ENCODE measurements at places on chromosomes 3 and 15.

GRCh38 chr3:123419850-123420297 lies 29.0 kb downstream of the ADCY5 start:
- DNase-seq = peak; percentile 94

GRCh38 chr3:123424999-123425712 lies 23.7 kb downstream of the ADCY5 start:
- no peak for DNase-seq

DNA sequence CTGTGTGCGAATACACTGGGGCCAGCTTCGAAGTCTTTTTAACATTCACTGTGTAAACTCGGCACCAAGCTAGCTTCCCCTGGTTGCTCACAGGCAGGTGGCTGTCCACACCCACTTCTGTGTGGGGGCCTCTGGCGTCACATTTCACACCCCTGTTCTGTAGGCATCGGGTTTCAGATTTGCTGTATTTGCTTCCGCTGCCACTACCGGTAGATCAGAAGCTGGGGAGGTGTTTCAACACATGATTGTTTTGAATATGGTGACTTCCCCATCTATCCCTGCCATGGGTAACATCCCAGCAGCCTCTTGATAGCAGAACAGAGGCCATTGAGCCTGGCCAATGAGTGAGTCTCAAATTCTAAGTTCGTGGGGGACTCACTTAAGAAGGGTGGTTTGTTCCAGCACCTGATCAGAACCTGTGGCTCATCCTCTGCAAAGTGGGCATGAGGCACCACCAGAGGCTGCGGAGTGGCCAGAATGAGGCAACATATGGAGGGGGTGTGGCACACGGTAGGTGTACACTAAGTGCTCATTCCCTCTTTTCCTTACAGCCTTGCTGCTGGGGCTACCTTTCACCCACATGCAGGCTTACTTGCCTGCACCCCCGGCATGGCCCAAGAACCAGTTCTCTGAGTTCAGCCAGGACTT lies 61.5 kb downstream of the IQSEC1 start:
- no peak for DNase-seq

GRCh38 chr15:74420193-74420905 lies 13.4 kb downstream of the SEMA7A start:
- no peak for DNase-seq

DNA sequence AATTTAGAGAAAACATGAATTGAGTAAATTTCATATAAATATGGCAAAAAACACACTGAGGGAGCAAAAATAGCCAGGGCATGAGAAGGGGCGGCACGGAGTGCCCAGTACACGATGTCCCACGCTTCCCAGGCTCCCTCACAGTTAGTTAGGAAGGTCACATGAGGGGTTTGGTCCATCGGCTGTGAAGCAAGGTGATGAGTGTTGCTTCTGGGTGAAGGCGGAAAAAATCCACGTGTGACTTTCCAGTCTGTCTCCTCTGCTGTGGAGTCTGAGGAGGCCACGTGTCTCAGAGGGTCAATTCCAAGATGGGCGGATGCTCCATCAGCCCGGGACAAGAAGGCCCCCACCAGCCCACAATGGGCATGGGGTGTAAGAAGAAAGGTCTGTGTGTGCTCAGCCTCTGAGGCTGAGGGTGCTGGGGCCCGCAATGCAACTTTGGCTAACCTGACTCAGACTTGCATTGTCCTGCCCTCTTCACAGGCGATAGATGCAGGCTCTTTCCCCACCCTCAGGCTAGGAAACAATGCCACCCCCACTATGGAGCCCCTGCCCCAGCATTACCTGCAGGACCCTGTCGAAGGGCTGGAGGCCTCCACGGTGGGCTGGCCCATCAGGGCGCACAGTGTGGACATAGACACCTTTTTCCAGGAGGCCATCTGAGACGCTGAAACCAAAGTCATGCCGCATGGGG lies 45.7 kb downstream of the GRIP2 start:
- DNase-seq = no peak

DNA sequence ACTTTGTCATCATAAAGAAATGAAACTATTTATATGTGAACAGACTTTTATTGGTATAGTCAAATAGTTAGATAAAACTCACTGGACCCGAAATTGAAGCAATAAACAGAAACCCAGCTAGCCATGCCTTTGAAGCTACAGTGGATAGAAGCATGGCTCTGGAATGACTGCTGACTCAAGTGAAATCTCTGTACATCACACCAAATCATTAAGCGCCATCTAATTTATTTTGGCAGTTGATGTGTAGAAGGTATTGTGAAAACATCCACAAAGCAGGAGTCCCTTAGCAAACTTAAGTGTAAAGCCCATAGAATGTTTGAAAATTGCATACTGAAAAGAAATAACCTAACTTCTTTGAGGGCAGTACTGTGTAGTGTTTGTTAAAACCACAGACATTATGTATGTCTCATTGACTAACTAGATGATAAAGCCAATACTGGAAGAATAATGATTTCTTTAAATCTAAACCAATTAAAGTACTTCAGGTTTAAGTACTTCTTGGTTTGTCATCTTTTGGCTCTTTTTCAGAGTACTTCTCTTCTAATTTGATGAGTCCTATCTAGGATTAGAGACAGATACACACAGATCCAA lies 42.8 kb upstream of the FBXL22 start:
- no peak for DNase-seq

DNA sequence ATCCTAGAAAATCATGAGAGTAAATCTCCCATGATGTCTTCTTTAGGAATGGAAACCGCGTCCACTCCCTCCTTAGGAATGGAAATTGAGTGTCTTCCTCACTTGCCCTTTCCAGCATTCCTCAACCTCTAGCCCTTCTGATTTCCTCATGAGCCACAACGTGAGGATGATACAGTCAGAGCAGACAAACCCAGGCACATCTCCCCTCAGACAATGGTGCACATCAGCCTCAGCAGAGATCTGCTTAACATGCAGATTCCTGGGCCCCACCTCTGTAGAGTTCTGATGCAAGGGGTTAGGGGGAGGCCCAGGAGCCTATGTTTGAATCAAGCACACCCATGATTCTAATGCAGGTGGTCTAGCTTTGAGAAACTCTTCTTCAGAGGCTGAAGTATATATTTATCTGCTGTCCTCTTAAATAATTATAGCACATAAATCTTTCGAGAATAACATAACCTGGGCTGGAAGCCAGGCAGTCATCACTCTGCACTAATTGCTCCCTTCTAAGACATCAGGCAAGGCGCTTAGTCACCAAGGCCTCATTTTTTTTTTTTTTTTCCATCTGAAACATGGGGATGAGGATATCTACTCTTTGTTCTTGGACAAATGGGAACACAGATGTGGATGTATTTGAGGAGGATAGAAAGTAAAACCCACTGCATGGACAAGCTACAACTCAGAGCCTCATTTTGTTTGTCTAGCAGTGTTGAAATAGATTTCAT lies 81.7 kb downstream of the PRICKLE2 start:
- no peak for DNase-seq

DNA sequence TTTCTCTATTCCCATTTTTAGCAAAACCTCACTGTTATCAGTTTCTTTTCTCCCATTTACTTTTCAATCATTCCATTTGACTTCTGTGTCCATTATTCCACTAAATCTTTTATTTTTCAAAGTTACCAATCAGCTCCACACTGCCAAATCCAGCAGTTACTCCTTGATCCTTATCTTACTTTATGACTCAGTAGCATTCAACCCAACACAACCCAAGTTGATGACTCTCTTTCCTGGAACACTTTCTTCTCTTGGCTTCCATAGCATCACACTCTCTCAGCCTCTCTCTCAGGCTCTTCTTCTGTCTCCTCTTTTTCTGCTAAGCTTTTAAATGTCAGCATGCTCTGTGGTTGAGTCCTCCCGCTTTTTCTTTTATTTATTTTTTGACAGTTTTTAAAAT lies 36.3 kb downstream of the RASGRP1 start:
- no peak for DNase-seq

DNA sequence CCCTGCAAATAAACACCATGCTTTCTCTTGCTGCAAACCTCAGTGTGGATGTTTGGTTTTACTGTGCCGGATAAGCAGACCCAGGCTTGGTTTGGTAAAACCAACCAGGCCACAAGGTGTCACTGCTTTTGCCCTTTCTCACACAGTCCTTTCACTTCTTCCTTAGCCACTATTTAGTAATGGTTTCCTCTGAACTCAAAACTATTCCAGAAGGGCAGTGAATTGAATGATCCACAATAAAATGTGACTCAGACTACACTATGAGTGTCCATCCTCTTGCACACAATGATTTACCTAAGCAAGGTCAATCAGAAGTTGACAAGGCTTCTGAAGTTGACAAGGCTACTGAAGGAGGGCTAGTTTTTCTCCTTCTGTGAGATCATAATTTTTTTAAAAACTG lies 552.4 kb upstream of the CCDC54 start:
- DNase-seq = no peak

- DNase-seq = no peak
Measured at GRCh38 chr15:38019066-38019465, 84.6 kb downstream of the TMCO5A start.

- DNase-seq = no peak
Measured at GRCh38 chr3:69871251-69871650, 128.3 kb upstream of the SAMMSON start.

- no peak for DNase-seq
Measured at GRCh38 chr3:19885468-19885867, 48.5 kb downstream of the EFHB start.

DNA sequence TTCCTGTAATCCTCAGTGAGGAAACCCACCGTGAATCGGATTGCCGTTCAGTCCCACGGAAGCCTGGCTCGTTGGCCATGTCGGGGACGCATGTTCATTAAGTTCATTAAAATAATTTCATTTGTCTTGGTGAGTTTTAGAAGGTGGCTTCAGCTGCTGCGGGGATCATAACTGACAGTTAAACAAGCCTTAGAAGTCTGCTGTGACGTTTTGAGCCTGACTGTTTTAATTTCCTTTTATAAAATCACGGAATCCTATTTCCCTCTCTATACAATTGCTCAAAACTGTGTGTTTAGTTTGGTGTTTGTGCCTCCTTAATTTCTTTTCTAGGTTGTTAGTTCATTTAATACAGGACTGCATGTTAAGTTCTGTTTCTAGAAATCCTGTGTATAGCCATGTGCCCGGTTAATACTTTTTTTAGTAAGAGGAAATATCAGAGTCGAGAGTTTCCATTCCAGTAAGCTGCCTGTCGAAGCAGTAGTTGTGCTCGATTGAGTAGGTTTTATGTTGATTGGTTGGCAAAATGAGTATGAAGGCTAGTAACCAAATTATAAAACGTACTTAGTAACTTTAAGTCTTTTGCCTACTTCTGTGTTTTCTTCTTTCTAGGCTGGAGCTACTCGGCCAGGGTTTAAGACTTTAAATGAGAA lies 705 bp downstream of the NIPA2 start:
- DNase-seq = no peak

DNA sequence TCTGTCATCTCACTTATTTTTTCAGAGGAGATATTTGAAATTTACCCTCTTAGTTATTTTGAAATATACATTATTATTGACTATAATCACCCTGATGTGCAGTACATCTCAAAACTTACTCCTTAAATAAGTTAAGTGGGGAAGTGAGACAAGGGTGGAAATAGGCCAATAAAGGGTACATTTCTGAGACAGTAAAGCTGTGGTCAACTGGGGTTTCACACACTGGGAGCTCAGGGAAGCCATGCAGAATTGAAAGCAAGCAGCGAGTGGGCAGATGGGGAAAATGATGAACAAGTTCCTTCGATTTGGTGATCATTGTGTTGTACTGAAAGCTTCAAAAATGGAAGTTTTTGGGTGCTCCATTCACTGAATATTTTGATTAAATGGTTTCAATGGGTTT lies 21.6 kb upstream of the MOBP start:
- no peak for DNase-seq

GRCh38 chr15:97126553-97127233 lies 796.2 kb downstream of the NR2F2 start:
- DNase-seq = no peak

- no peak for DNase-seq
Measured at GRCh38 chr3:128188326-128188725, 35.0 kb downstream of the EEFSEC start.

- no peak for DNase-seq
Measured at GRCh38 chr15:91853948-91854638, 585 bp downstream of the SLCO3A1 start.

- no peak for DNase-seq
Measured at GRCh38 chr3:22451501-22451900, 700.5 kb upstream of the ZNF385D start.

- no peak for DNase-seq
Measured at GRCh38 chr3:127624063-127624462, 4.9 kb upstream of the PODXL2 start.

GRCh38 chr15:95194746-95195145 lies 963.4 kb downstream of the MCTP2 start:
- no peak for DNase-seq

DNA sequence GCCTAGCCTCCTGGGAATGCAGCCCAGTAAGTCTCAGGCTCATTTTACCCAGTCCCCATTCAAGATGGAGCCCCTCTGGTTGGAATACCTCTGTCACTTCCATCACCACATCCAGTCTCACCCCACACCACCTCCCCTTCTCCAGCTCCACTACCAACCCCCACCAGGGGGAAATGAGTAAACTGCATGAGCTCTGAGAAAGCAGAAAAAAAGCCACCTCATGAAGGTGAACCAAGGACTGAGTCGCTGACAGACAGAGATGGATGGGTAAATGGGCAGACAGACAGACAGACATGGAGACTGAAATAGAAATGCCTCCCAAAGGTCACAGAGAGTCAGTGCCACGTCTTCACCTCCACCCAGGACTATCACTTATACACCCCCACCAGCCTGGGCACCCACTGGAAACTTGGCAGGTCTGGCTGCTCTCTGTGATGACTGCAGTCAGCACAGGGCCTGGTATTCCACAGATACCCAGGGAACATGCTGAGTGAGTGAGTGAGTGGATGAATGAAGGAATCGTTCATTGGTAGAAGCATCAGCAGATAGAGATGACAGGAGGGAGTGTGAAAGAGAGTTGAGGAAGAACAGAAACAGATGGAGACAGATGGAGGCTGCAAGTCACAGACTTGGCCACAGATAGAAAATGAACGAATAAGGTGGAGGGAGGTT lies 4.9 kb upstream of the LOXL1 start:
- DNase-seq = no peak

GRCh38 chr15:50123861-50124557 lies 5.0 kb upstream of the ATP8B4 start:
- DNase-seq = no peak

GRCh38 chr15:66884661-66885237 lies 180.7 kb upstream of the SMAD3 start:
- DNase-seq = no peak

- no peak for DNase-seq
Measured at GRCh38 chr3:33426068-33426467, 14.1 kb downstream of the UBP1 start.

GRCh38 chr3:62277450-62277849 lies 95.9 kb downstream of the FEZF2 start:
- no peak for DNase-seq

DNA sequence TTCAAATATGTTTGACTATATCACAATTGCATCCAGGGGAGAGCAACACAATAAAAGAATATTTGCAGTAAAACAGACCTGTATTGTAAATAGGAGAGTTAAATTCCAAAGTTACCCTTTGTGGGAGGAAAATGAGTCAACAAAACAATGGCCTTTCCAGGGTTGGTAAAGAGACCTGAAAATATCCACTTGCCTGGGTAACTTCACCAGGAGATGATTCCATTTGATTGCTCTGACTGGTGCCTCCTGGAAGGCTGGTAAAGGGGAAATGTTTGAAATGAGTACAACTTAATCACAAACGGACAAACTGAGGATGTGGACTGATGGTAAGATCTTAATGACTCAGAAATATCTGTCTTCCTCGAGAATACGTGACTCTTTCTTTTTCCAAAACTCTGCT lies 43.6 kb upstream of the SRGAP3 start:
- no peak for DNase-seq

- no peak for DNase-seq
Measured at GRCh38 chr3:165128544-165128943, 50.2 kb upstream of the SI start.

GRCh38 chr3:153462545-153462944 lies 300.5 kb downstream of the RAP2B start:
- no peak for DNase-seq

Data from ascending aorta (tissue), 2 donors.